Stimulated activated CD8-positive, alpha-beta memory T cell treated with anti-CD3 and anti-CD28 coated beads, Interleukin-4, amount 100 ng/mL, for 4 hours (primary cell): ENCODE measurements at places on chromosomes 5 and 9.

GRCh38 chr5:125390326-125390725, 643.9 kb upstream of the ZNF608 start:
- DNase-seq = no peak

DNA sequence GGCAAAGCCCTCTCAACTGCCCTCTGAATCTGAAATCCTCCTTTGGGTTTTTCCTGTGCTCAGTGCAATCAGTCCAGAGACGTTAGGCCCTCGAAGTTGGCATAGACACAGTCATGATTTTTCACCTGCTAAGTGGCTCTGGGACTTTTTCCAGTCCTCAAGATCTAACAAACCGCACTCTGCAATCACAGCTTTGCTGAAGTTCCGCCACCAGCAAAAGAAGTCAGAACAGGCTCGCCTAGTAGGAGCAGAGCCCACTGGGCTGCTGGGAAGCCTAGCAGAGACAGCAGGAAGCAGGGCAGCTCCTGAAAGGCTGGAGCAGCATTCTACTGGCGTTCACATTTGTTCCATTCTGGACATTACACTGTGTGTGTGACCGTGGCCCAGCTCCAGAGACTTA, 222.8 kb upstream of the KIF2A start:
- DNase-seq = no peak

GRCh38 chr9:92870289-92870688, 7.5 kb downstream of the ZNF484 start:
- no peak for DNase-seq

DNA sequence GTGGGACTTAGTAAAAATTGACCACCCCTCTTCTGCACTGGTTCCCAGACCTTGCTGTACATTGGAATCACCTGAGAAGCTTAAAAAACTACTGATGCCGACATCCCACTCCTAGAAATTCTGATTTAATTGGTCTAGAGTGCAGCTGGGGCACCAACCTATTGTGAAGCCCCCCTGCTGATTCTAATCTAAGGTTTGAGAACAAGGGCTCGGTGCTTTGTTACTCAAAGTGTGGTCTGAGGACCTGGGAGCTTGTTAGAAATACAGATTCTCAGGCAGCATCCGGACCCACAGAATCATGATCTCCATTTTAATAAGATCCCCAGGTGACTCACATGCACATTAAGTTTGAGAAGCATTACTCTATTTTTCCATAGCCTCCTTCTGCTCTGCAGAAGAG, 57.8 kb upstream of the LPAR1 start:
- DNase-seq = no peak

- no peak for DNase-seq
Observed at GRCh38 chr5:75753182-75753581, 35.9 kb upstream of the POC5 start.

DNA sequence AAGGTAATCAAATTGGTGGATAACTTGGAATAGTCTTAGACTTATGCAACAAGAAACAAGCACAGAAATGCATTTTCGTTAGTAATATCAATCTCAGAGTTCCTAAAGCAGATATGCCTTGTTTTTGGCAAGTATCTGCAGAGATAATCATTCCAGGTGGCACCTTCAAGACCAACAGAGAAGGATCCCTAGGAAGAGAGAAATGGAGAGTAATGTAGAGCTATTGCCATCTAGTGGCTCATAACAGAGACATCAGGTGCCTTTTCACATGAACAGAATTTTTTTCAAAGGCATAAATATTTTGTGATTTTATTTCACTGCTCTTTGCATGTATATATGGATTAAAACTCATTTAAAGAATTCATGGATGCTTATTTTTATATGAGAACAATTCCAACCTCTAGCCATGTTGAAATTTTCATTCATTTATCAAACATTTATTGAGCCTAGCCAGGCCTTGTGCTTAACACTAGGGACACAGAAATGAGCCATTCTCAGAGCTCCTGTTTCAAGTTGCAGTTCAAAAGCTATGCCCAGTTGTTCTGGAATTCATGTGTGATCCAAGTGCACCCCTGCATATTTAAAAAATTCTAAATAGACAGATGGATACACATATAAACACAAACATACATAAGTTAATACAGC, 117.5 kb upstream of the OR13F1 start:
- no peak for DNase-seq

DNA sequence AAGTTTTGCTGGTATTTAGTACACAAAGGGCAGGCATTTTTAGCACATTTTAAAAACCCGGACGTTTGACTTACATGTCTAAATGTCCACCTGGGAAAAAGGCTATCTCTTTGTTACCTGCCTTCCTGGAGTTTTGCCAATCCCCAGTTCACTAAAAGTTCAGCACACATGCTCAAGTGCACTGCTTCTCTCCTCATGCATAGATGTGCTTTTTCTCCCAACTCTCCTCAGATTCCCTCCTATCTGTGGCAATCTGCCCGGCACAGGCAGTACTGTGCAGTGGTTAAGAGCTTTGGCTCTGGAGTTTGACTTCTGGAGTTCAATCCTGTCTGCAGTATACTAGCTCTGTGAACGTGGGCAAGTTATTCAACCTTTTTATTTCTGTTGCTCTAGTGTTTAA, 8.3 kb upstream of the CCNO start:
- no peak for DNase-seq

DNA sequence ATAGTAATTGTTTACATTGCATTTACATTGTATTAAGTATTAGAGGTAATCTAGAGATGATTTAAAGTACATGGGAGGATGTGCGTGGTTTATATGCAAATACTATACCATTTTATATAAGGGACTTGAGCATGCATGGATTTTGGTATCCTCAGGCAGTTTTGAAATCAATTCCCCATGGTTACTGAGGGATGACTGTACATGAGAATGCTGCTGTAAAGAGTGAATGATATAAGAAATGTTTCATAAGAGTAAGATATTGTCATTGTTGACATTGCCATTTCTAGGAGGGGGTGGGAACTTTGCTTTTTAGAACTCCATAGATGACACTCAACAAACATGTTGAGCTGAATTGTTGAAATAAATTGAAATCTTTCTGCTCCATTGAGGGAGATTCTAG, 185.0 kb downstream of the SEMA6A start:
- no peak for DNase-seq
